ENCODE measurements at places on chromosomes 12 and 14. TPM values are rescaled to one million over a fixed set of nuclear protein-coding genes. Genes with fewer than 3 reads are reported as not detected.

DNA sequence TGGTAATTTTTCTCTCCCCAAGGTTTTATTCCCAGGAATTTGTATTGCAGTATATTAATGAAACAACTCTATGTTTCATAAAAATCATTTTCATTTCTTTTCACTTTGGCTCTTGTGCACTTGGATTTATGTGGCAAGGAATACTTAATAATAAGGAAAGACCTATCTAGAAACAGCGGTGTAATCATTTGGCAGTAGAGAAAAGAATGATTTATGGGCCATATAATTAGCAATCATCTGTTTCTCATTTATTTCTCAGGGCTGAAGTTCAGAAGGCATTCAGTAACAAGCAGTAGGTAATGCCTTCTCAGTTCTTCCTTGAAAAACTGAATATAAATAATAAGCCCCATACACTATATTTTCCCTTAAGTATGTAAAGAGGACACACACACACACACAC is 172.6 kb downstream of the ANO4 start:
- no peak for DNase-seq

- no peak for DNase-seq
These were observed 54.1 kb downstream of the PLXNC1 start for GRCh38 chr12:94202245-94203180.

GRCh38 chr12:31715283-31715825 is 13.5 kb downstream of the AMN1 start:
- DNase-seq, result no peak

Gene PLCZ1
- not detected for polyA plus RNA-seq

Gene AJUBA
- 94.7 TPM for polyA plus RNA-seq

DNA sequence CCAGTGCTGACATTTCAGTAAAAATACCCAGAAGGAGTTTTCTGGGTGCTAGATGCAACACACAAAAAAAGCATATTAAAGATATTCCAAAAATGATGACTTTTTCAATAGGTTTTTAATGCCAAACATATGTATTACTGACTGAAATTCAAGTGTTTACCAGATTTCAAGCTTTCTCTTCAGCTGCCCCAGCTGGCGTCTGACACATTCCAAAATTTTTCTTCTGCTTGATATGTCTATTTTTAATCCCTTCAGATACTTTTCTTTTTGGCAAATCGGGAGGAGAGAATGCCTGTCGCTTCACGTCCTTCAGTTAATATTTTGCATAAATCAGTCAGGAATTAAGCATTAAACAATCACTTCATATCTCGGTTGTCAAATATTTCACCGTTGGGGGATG is 7.1 kb upstream of the CCDC60 start:
- DNase-seq, result no peak

DNA sequence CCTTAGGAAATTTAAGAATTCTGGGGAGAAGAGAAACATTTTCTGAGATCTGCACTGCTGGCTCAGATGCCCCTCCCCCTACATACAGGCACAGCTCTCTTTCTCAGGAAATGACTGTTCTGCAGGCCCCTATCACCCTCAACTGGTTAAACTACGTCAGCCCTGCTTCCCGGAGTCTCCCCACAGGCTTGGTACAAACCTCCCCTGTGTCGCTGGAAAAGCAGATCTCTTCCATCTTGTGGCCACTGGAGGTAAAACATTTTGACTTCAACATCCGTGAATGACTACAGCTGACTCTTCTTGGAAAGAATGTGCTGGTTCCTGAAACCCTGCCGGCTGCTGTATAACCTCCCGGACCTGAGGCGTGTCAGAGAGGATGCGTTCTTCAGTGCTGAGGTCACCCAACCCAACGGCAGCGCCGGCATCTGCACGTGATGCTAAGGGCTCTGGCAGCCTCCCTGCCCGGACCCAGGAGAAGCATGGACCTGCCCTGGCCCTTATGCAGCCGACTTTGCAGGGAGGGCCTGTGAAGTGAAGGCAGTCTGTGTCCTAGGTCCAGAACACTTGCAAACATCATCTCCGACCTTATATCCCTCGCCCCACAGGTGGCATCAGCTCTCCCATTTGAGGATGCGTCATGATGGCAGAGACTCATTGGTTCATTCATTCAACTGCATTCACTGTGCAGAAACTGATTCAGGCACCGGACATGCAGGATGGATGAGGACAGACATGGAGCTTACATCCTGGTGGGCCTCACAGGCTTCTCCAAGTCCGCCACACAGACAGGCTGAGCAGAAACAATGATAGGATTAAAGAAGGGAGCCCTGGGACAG is 129.2 kb downstream of the GCH1 start:
- DNase-seq, result peak; percentile 98

GRCh38 chr12:106582249-106582591 is 584 bp upstream of the RFX4 start:
- no peak for DNase-seq

Gene RIMBP2
- polyA plus RNA-seq, result not detected

DNA sequence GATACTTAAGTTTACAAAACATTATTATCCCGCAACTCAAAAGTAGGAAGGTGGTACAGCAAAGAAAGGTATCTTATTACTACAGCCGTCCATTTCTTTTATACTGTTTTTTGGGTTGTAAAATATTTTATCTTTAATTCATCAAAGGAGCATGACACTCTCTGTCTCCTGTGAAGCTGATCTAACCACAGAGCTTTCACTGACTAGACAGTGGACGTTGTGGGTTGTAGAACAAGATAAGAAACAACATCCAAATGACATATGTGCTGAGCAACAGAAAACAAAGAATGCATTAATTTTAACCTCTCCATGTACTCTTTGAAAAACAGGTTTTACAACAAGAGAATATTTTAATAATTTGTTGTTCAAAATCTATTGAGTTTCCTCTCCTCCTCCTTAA is 195.9 kb upstream of the FBXO33 start:
- DNase-seq, result no peak

- DNase-seq, result no peak
These were observed 3.2 kb downstream of the NTN4 start for GRCh38 chr12:95787274-95787818.

Gene PSME1
- polyA plus RNA-seq, result 48.9 TPM

DNA sequence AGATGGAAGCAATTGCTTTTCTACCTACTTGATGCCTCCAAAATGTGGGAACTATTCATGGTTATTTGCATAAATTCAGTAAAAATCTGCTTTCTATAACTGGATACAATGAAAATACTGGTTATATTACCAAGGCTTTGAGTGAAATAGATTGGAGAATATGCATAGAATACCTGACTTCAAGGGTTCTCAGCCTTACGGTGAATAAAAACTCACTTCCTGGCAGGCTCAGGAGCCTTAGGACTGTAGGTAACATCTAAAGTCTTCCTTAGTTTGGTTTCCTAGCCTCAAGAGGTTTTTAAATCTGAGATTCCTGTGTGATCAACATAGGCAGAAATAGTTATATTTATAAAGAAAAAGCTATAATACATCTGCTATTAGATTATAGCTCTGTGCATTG is 158.6 kb downstream of the SLC41A2 start:
- no peak for DNase-seq

GRCh38 chr12:51864833-51865670 is 16.5 kb upstream of the FIGNL2 start:
- DNase-seq, result no peak

DNA sequence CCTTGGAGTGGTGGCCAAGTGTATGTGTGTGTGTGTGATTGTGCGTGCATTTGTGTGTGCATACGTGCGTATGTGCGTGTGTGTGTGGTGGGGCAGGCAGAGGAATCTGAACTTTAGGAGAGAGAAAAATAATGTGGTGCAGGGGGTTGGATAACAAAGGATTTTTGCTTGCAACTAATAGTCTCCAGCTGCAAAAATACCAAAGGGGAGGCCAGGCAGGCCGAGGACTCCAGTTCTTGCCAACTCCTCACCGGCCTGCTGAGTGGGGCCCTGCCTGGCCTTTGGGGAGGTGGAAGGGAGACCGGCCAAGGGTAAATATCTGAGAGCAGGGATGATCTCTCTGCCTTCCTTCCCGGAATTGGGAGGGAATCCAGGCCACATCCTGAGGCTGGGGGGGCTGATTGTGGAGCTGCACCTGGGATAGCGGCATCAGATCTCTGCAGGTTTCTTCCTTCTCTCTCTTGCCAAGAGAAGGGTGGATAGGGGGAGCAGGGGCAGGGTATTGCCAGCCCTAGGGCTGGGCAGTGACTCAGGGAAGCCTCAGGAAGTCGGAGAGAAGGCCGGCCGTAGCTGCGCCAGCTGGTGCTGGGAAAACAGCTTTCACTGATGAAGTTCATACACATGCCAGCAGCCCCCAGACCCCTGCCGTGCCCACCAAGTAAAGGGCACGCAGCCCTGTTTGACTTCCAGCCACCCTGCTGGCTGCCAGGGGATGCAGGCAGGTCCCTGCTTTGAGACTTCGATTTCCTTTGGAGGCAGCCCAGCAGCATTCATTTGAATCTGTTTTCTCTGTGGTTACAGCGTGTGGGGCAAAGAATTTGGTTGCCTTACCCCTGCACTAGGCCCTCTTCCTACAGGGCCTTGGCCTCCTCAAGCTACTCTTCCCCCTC is 4.6 kb upstream of the LRP1-AS start:
- no peak for DNase-seq

DNA sequence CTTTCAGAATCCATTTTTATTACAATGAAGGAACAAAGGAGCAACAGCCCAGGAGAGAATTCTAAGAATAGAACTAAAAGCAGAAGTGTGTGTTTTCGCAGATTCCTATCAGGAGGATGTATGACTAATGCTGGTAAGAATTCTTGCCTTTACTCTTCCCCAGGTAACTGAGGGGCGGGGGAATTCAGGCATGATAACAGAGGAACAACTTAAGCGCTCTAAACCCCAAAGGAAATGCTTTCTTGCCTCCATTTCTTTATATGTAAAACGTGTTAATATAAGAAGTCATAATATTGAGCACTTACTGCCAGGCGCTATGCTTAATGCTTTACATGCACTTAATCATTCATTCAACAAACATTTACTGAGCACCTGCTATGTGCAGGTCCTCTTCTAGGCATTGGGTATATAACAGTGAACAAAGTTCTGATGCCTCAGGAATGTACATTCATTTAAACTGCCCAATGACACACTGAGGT is 4.5 kb downstream of the HCAR1 start:
- no peak for DNase-seq

Gene RPS6KL1
- 1.4 TPM for polyA plus RNA-seq

- no peak for DNase-seq
These were observed 79.6 kb downstream of the EXOC5 start for GRCh38 chr14:57189070-57189469.

Gene IL22
- polyA plus RNA-seq, result not detected

Gene SPTB
- 0.01 TPM for polyA plus RNA-seq

Gene LGALS3
- polyA plus RNA-seq, result 182 TPM

- DNase-seq, result no peak
These were observed 199.7 kb upstream of the CPNE8 start for GRCh38 chr12:39105111-39105510.

GRCh38 chr12:105850103-105850968 is 288.4 kb downstream of the NUAK1 start:
- no peak for DNase-seq

DNA sequence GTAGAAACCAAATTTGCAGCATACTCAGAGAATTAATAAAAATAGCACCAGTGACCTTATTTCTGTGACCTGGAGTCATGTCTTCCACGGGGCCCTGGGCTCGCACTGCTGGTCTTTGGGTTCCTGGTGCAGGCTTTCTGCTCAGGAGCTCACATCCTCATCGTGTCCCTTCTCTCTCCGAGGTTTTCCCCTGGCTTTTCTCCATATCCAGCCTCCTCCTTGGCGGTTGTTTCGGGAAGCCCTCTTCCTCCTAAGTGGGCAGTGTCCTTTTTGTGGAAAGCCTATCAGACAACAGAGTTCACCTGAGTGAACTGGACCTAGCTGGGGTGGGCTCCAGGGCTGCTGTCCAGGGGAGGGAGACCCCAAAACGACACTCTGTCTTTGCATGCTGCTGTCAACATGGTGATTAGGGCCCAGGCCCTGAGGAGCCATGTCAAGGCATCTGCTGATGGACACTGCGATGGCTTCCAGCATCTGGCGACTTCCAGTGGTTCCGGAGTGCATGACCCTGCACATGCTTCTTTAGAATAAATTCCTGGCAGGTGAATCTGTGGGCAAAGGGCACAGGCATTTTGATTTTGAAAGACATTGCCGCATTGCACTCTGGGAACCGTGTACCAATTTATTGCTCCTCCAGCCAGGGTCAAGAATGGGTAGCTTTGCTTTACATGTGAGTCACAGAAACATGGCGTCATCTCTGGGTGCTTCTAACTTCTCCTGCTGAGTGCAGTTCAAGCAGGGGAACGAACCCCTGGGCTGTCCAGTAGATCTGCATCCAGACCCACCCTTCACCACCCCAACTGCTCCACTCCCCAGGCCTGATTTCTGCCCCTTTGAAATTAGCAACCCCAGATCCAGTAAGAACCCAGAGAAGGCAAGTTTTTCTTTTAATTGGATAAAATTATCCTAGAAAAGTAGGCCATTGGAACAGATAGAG is 136.8 kb downstream of the ADGRD1 start:
- no peak for DNase-seq

Measured in BJ (cell line).